ENCODE measurements at places on chromosomes 6 and 20. TPM values are rescaled to one million over a fixed set of nuclear protein-coding genes. Genes with fewer than 3 reads are reported as not detected.
A peak's percentile ranks its signal among the peaks of the same experiment; 100 is the strongest.

Gene LY86
- total RNA-seq, result not detected

DNA sequence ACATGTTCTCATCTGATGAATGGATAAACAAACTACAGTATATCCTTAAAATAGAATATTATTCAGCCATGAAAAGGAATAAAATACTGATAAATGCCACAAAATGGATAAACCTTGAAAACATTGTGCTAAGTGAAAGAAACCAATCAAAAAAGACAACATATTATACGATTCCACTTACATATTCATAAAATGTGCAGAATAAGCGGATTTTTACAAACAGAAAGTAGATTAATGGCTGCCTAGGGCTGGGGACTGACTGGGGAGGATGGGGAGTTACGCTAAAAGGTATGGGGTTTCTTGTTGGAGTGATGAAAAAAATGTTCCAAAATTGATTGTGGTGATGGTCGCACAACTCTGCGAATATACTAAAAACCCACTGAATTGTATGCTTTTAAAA, 29.4 kb downstream of the KIZ start:
- no peak for DNase-seq

GRCh38 chr20:11852811-11853210, 64.9 kb upstream of the BTBD3 start:
- no peak for DNase-seq

DNA sequence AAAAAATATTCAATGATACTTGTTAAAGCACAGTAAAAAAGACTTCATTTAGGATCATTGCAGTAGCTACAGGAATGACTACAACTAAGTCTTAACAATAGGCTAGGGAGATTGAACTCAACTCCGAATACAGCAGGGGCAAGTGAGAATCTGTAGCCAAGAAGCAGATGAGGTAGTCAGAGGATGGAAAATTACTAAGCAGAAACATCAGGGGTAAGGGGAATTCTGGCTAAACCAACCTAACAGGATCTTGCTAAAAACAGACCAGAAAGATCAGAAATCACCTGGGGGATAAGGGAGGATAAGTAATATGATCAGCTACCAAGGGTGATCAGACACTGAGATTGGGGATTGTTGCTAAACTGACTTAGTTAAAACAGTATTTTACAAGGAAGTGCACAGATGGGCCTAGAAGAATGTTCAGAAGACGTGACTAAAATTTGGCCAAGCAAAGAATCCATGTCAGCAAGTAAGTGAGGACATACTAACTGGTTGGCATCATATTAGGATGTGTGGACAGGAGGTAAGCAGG, 217.5 kb downstream of the TENT5A start:
- DNase-seq, result no peak

DNA sequence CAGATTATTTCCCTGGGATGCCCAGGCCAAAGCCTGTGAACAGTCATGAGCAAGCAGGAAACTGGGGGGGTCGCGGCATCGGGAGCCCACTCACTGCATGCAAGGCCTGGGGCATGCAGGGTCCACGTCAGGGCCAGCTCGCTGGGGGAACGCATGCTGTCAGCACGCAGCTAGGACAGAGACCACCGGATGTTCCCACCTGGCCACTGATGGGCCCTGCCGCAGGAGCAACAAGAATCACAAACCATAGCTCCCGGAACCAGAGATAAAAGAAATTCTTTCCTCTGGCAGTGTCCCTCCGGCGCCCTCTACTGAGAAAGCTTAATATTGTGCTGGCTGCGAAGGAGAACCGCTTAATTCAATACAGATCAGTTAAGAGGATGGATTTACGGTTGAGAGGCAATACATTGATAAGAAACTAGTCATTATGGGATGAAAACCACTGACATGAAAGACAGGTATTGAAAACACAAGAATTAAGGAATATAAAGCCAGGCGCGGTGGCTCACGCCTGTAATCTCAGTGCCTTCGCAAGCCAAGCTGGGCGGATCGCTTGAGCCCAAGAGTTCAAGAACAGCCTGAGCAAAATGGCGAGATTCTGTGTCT, 32.6 kb downstream of the C6orf15 start:
- DNase-seq, result peak; percentile 81

GRCh38 chr20:40635971-40636370, 53.1 kb downstream of the MAFB start:
- DNase-seq, result no peak

Gene VSX1
- not detected for total RNA-seq

DNA sequence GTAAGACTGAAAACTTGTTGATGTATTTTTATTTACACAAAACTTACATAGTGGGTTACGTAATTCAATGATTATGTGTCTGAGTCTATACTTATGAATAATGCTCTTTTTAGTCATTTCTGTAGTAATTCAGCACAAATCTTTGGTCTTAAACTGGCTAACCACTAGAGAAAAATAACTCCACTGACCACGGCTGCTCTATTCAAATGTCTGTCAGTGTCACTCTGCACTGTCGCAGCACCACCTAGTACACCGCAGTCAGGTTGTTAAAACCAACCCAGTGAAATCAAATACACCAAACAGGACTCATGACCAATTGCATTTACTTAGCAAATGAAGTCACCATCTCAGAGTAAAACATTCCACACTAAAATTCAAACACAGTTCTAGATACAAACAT, 93.5 kb upstream of the CCDC28A start:
- no peak for DNase-seq

DNA sequence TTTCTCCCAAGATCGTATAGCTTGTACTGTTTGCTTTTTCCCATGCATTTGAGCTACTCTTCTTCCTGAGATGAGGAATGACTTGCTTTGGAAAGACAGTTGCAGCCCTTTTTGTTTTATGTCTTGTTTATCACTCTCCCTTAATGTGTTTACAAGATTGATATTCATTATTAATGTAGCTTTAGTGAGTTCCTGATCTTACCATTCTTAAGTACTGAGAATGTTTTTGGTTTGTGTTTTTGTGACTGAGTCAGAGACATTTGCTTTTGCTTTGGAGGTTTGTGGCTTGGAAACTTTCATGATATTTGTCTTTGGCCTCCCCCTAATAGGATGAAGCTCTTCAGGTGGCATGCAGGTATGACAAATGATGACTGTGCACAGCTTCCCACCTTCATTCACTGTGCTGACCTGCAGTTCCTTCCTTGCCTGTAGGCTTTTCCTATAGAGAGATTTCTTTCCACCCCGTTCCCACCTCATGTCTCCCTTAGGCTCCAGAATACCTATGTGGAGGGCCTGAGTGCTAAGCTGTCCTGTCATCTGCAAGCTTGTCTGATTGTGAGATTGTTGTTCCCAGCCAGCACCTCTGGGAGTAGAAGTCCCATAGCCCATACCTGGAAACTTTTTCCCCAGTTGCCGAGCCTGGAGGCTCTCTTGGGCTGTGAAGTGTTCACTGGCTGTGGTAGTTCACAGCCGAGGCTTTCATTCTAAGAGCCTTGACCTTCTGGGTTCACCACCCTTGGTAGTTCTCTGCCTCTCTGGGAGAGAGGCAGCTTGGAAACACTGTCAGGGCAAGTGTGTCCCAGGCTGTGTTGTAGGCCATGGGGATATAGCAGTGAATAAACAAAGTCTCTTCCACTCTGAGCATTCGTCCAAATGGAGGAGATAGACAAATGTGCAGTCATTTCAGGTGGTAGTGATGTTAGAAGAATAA, 27.1 kb downstream of the CDS2 start:
- DNase-seq, result no peak

DNA sequence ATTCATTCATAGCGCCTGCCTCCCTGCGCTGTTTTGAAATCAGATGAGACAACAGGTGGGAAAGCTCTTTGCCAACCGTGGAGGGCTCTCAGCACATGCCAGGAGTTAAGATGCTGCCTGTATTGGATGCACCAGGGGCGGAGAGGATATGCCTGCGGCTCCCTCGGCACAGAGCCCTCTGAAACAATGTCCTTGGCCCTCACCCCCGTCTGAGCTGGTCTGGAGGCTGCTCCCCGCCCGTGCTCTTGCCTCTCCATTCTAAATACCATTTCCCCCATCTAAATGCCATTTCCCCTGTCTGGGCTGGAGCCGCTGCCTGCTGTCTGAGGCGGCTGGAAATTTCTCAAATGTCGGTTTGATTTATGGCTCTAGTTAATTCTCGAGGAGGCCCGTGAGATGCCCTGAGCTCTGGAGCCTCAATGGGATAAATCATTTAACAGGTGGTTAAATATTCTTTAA, 50.8 kb upstream of the MLN start:
- DNase-seq, result no peak

Gene DDX43
- 1.4 TPM for total RNA-seq

GRCh38 chr20:25036331-25036936, 21.5 kb downstream of the ACSS1 start:
- DNase-seq, result no peak

DNA sequence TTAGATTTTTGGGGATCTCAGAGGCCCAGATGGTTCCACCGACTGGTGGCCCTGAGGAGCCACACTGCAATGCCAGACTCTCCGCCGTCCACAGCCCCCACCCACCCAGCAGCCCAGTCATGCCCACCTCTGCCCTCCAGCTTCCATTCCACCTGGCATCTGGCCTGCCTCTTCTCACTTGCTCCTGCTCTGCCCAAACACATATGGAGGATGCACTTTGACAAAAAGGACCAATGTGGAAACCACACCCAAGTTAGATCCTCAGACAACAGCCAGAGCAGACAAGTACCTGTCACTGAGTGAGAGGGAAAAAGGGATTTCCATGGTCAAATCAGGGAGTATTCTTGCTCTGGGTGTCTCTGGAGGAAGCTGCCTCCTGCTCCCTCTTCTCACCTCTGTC, 120.6 kb upstream of the NXT1 start:
- DNase-seq, result no peak

GRCh38 chr6:16694781-16695578, 66.3 kb downstream of the ATXN1 start:
- no peak for DNase-seq

Gene C6orf141
- total RNA-seq, result not detected

Gene PRND
- total RNA-seq, result not detected

Gene CCN6
- total RNA-seq, result not detected

DNA sequence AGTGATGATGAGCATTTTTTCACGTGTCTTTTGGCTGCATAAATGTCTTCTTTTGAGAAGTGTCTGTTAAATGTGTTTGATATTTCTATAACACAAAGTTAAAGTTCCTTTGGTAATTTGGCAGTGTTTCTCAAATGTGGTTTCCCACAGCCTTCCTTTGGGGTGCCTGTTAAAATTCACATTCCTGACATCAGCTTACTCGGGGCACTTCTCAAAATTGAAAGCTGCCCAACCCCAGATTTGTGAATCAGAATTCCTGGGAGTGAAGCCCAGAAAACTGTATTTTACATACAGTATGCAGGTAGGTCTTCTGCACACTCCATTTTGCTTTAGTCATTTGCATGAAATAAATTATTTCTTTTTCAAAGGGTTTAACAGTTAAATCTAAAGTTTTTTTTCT, 207.9 kb downstream of the GMPR start:
- no peak for DNase-seq

- DNase-seq, result peak; percentile 82
These were observed 25.6 kb upstream of the HLA-DQB1 start for GRCh38 chr6:32692019-32692418.

DNA sequence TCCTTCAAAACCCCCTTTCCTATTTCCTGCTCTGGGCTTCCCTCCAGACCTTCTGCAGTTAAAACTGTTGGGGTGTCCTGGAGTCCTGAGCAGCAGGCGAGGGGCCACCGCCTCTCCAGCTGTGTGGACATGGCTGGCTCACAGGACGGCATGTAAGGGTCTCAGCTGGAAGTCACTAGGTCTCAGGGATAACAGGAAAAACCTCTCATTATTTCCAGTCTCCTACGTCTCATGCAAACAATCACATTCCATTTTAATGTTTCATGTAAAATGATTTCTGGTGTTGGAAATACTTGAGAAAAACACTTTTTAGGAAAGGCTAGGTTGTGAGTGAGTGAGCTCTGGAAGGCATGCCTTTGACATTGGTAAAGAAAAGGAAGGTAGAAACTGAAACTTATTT, 158.7 kb downstream of the SCML4 start:
- no peak for DNase-seq

- DNase-seq, result no peak
These were observed 336.8 kb downstream of the RFPL4B start for GRCh38 chr6:112683926-112684325.

Gene FGD2
- total RNA-seq, result 1.9 TPM

DNA sequence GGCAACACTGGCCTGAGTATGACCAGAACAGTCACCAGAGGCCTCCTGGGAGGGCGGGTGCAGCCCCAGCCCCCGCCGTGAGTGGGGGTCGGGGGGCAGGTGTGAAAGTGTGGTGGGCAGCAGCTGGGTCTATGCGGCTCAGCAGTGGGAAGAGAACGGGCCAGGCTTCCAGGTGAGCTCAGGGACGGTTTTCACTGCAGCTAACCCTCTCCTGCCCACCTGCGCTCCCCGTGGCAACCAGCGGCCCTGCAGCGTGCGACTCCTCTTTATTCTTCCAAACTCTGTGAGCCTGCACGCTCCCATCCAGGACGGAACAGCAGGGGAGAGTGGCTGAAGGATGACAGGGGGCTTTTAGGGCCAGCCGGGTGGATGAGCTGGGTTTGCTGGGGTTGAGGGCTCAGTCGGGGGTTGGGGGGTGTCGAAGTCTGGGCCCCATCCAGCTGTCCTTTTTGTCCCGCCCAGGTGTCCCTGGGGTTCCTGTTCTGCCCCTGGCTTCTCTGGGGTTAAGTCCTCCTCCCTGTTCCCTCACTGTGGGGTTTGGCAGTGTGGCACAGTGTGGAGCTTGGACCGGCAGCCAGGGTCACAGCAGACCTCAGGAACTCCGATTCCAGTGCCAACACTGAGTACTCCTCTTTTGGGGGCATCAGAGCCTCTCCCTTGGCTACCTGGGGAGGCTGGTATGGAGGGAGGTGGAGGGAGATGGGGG, 859 bp upstream of the BIRC7 start:
- no peak for DNase-seq

Gene HLA-G
- total RNA-seq, result 0.49 TPM

Gene ARHGAP40
- not detected for total RNA-seq

DNA sequence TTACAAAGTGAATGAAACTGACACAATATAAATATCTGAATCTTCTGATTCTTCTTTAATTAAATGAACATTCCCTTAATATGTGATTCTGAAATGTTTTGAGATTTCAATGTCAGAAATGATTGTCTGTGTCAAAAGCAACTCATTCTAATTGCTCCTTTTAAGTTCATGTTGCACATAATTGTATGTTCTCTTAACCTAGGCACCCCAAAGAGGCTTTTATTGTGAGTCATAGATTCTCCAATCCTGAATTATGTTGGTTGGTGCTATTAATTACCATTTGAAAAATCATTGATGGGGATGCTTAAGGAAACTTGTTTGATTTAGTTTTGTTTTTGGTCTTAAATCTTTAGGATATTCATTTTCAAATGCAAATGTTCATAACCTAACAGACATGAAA, 829.7 kb upstream of the CITED2 start:
- no peak for DNase-seq

- no peak for DNase-seq
These were observed 34.6 kb upstream of the MAPK13 start for GRCh38 chr6:36095497-36096391.

DNA sequence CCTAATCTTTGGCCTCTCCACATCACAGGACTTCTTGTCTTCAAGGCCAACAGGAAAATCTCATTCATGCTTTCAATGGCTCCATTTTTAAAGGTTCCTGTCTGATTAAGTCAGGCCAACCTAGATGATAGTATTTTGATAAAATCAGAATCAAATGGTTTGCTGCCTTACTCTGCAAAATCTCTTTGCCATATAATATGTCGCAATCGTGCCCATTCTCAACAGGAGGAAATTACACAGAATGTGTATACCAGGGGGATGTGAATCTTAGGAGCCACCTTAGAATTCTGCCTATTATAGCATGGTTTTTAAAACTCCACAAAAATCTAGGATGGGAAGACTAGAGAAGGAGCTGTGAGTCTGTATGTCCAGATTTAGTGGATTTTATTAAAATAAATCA, 612.9 kb upstream of the MAN1A1 start:
- no peak for DNase-seq

- no peak for DNase-seq
These were observed 123.4 kb upstream of the RAB32 start for GRCh38 chr6:146420255-146420654.
